ENCODE measurements at places on chromosomes 12 and 14.

DNA sequence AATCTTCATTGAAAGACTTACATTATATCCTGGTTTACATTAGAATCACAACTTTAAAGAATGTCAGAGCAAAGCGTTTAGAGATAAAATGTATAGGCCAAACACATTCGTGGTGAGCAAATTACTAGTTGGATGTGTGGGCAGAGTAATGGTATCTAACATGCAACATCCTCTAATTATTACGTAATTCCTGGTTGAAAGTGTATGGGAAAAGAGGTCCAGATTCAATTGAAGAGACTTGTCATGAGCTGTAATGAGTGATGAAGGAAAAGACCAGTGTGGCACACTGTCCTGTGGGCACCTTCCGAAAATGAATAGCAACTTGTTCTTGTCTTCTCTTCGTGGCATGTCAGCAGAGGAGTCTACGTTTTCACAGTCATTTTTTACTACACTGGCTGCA is 192.8 kb downstream of the LRIG3 start:
- DNase-seq, result no peak
- H3K4me3 ChIP-seq, result no peak overlapping the region
- no peaks in the 10 kb centered on the region for H3K36me3 ChIP-seq
- no peaks in the 10 kb centered on the region for H3K27me3 ChIP-seq
- H3K27ac ChIP-seq, result no peak overlapping the region

DNA sequence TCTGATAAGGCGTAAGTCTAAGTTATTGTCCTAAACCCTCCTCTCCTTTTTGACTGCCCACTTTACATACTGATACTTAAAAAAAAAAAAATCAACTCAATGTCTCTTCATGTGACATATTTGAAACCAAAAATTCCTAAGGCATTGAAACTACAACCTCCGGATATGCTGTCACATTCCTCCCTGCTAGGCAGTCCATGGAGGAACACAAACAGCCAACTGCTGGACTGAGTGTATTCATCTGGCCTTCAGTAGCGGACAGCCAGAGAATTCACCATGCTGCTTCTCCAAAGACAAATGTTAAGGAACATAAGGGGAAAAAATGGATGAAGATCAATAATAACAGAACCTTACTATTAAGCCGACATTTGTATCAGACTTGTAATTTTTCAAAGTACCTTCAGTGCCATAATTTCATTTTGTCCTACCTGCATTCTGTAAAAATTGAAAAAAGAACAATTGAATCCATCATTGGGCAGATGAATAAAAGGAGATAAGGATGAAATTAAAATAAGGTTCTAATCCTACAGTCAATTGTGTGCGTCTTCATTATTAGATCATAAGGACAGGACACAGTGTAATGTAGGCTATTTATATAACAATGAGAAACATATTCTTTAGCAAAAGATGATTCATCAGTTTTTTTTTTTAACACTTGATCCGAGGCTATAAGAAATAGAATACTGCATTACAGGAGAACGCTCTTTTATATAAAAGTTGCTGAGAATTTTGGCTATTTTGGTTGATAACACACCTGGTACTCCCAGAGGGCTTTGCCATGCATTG is 12.2 kb downstream of the RERG start:
- H3K36me3 ChIP-seq, result no peaks in the 10 kb centered on the region
- H3K27me3 ChIP-seq, result no peaks in the 10 kb centered on the region
- no peaks in the 10 kb centered on the region for H3K4me1 ChIP-seq
- peak overlapping the region; percentile 73 for H3K27ac ChIP-seq
- no peak overlapping the region for H3K4me3 ChIP-seq

- no peak overlapping the region for H3K27ac ChIP-seq
- no peaks in the 10 kb centered on the region for H3K4me1 ChIP-seq
- DNase-seq, result no peak
- H3K4me3 ChIP-seq, result no peak overlapping the region
- no peaks in the 10 kb centered on the region for H3K27me3 ChIP-seq
These were observed 3.5 kb downstream of the TAC3 start for GRCh38 chr12:57012600-57013465.

DNA sequence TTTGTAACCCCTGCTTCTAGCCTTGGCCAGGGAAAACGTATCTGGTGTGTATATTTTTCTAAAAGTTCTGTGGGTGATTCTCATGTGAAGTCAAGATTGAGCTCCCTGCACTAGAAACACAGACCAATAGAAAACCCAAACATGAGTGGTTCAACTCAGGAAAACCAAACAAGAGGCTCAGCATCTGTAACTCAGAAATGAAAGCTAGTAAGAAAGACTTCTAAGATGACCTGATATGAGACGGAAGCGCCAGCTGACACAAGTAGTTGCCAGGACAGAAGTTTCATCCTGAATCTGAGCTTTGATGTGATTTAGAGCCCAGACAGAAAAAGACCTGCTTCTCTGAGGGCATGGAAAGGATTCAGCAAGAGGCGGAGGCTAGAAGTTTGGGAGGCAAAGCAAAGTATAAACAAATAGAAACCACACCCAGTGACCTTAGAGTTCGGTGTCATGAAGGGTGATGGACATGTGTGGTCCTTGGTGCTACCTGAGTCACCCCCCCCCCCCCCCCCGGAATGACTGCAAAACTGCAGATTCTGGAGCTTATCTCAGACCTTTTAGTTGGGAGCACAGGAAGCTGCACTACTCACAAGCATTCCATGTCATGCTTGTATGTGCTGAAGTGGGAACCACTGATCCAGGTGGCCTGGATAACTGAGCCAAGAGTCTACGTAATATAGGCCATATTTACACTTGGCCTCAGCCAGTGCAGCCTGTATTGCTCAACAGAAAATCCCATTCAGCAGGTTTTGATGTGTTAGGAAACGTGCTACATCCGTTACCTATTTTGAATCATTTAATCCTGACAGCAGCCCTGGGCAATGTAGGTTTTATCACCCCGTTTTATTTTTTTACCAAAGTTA is 191.3 kb downstream of the ANO6 start:
- no peak overlapping the region for H3K4me3 ChIP-seq
- no peaks in the 10 kb centered on the region for H3K4me1 ChIP-seq
- H3K27ac ChIP-seq, result no peak overlapping the region
- H3K27me3 ChIP-seq, result no peaks in the 10 kb centered on the region
- H3K36me3 ChIP-seq, result no peaks in the 10 kb centered on the region

- no peaks in the 10 kb centered on the region for H3K36me3 ChIP-seq
- H3K4me1 ChIP-seq, result peaks cover 5% of the 10 kb centered on the region
These were observed 10.2 kb downstream of the SYNE2 start for GRCh38 chr14:63863004-63863403.

- no peaks in the 10 kb centered on the region for H3K36me3 ChIP-seq
- H3K27ac ChIP-seq, result no peak overlapping the region
- H3K27me3 ChIP-seq, result peaks cover 9% of the 10 kb centered on the region
- no peak overlapping the region for H3K4me3 ChIP-seq
- H3K4me1 ChIP-seq, result no peaks in the 10 kb centered on the region
- no peak for DNase-seq
These were observed 24.4 kb downstream of the PIWIL1 start for GRCh38 chr12:130362060-130362459.

Data from breast epithelium (tissue), 4 donors.